ENCODE measurements at places on chromosomes 7 and 10.

- no peak for DNase-seq
Observed at GRCh38 chr10:71039551-71039950, 151.2 kb upstream of the PCBD1 start.

GRCh38 chr10:15605740-15606369 lies 113.9 kb downstream of the ITGA8 start:
- DNase-seq, result no peak

DNA sequence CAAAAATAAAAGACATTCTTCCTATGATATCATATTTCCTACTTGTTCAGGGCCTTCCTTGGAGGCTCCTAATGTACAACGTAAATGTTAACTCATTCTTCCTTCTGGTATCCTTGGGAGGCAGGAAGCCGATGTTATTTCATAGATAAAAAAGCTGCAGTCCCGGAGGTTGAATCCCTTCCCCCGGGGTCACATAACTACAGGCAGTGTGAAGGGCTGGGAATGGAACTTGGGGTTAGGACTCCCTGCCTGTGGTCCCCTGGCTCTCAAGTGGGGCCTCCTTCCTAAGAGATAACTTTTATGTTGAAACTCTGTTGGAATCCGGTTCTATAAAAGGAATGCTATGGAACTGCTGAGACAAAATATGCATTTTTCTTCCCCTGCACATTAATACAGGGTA lies 14.9 kb upstream of the CCDC3 start:
- no peak for DNase-seq

- DNase-seq, result no peak
Observed at GRCh38 chr7:155953781-155954549, 141.7 kb upstream of the SHH start.

DNA sequence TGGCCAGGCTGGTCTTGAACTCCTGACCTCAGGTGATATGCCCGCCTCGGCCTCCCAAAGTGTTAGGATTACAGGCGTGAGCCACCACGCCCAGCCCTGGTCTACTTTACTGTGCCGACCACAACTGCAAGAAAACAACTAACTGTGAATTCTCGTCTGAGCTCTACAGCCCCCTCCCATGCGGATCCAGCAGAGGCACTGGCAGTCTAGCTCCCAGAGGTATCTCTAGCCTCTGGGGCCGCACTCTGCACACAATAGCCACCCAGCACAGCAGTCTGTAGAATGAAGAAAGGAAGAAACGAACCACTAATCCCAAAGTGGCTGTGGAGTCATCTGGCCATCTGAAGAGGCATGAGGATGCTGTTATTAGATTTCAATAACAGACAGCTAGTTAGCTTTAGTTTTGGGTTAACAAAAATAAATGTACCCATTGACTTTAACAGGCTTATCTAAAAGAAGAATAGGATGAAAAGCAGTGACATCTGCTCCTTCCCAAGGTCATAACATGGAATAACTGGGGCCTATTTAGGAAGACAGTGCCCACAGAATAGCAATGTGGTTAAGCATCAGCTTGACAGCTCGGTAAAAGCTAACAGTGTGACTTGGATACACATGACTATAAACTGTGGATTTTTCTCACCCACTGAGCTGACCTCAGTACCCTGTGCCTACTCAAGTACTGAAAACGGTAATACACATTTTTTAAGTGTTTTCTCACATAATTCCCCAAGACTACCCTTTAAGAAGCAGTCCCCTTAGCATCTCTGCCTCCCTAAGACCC lies 131.9 kb downstream of the TNS3 start:
- DNase-seq, result peak; percentile 65

DNA sequence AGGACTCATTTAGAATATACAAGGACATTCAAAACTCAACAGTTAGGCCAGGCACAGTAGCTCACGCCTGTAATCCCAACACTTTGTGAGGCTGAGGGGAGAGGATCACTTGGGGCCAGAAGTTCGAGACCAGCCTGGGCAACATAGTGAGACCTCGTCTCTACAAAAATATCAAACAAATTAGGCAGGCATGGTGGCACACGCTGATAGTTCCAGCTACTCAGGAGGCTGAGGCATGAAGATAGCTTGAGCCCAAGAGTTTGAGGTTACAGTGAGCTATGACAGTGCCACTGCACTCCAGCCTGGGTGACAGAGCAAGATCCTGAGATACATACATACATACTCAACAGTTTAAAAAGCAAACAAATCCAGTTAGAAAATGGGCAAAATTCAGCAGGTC lies 44.9 kb downstream of the GNA12 start:
- DNase-seq, result no peak

- DNase-seq, result no peak
Observed at GRCh38 chr10:124944982-124945381, 3.1 kb downstream of the ZRANB1 start.

GRCh38 chr7:1169409-1170368 lies 9.7 kb upstream of the ZFAND2A start:
- peak; percentile 80 for DNase-seq

DNA sequence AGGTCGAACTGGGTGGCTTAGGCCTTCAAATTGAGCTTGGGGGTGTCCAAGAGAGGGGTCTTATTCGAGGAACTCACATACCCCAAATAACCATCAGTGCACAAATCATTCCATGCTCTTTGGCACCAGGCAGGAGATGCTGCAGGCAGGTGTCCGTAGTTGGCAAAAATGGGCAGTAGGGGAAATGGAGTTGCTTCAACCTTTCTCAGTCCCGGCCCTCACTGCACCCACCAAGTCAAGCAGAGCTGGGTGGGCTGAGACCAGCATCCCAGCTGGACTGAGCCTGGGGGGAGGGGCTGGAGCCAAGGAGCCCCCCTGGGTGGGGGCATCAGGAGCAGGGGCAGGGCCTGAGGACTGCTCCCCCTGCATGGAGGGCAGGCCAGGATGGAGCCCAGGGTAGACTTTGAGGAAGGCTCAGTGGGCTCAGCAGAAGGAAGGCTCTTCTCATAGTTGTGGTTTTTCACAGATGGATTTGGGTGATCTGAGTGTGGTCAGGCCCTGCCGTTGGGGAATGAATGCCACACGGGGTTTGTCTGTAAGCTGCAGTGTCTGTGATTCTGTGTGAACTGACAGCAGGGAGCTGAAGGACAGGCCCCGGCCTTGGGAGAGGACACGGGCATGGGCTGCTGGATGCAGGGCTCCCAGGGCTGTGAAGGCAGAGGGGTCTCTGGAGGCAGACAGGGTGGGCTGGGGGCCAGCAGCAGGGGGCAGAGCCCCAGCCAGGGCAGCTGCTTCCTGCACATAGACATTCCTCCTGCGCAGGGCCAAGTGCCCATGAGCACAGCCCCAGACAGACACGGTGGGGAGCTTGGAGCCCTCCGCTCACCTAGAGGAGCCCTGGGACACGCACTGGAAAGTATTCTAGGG lies 144.5 kb downstream of the ADCY1 start:
- peak; percentile 53 for DNase-seq

GRCh38 chr7:45407730-45408408 lies 166.3 kb upstream of the ADCY1 start:
- no peak for DNase-seq

- DNase-seq, result no peak
Observed at GRCh38 chr7:29857654-29858053, 51.3 kb downstream of the WIPF3 start.

- DNase-seq, result no peak
Observed at GRCh38 chr10:124043310-124044142, 49.9 kb downstream of the CHST15 start.

- DNase-seq, result peak; percentile 82
Observed at GRCh38 chr10:79322616-79323543, 24.4 kb upstream of the PPIF start.

DNA sequence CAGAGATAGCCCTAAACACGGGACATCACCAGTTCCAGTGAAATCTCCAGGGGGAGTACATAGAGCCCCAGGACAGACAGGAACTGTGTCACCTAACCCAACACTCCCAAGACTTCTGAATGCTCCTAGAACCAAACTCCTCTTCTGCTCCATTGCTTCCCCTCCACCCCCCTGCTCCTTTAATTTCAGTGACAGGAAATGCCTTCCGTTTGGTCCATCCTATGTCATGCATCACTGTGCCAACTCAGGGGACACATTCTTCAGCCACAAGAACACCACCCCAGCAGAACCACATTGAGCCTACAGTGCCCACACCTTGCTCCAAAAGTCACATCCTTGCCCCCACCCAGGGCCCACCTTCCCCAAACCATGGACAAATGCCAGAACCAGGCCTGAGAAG lies 100.5 kb downstream of the KCNMA1 start:
- DNase-seq, result no peak

DNA sequence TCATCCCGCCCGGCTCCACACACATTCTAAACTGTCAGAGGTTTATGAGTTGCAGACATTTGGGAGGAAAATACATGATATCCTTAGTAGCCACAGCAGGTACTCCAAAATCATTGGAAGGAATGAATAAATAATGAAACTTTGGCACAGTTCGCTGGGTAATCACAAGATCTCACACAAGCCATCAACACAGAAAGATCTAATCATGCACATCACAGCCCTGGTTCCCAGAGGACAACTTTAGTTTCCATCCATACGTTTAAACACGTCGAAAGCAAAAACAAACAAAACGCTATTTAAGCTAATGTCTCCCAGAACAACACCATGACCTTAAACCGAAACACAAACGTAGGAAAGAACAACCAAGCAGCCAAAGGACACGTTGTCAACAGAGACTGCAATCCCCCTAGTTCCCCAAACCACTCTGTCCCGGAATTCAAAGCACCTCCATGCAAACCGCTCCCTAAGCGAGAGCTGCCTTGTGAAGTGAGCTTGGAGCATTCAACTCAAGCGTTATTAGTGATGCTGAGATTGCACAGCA lies 12.3 kb downstream of the SVIL start:
- no peak for DNase-seq

DNA sequence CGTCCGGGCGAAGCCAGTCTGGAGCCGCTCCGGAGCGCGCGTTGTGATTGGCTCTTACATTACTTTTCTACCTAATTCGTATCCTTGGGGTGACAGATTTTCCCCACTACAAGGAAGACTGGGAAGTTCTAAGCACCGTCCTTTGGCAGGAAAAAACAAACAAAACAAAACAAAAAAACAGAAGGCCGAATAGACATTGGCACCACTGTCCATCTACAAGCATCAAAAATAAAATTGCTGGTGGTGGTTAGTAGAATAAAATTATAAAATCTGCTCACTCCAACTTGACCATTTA lies 651 bp upstream of the SKAP2 start:
- no peak for DNase-seq

DNA sequence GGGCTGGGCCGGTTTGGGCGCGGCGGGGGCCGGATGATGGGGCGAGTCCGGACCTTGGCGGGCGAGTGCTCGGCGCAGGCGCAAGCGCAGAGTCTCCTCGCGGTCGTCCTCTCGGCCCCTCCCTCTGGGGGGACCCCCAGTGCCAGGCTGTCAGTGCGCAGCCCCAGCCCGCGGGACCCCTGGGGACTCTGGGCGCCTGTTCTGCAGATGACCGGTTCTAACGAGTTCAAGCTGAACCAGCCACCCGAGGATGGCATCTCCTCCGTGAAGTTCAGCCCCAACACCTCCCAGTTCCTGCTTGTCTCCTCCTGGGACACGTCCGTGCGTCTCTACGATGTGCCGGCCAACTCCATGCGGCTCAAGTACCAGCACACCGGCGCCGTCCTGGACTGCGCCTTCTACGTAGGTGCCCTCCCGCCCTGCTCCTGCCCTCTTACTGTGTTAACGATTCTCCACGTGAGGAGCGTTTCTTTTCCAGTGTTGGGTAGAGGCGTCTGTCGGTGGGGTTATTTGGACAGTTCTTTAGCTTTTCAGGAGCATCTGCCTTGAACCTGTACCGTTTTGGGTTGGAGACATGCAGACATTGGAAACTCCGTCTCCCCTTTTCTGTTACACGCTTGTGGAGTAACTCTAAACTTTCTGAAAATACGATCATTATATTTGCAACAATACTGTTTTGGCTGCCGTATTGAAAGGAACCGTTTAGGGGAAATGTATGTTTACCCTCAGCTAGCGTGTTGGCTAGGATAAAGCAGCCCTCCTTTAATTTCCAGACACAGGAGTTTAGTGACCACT lies 706 bp downstream of the BUB3 start:
- DNase-seq, result peak; percentile 70

DNA sequence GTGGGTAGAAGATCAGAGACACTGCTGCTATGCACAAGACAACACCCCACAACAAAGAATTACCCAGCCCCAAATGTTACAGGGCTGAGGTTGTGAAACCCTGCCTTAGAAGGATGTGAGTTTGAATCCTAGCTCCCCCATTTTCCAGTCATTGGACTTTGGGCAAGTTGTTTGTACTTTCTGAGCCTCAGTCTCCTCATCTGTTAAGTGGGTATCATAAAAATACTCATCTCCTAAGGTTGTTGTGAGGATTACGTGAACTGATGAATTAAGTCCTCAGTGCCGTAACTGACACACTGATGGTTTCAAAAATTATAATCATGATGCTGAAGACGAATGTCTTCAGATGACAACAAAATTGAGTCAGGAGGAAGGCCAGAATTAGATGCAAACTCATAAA lies 30.3 kb downstream of the RHOBTB1 start:
- no peak for DNase-seq

DNA sequence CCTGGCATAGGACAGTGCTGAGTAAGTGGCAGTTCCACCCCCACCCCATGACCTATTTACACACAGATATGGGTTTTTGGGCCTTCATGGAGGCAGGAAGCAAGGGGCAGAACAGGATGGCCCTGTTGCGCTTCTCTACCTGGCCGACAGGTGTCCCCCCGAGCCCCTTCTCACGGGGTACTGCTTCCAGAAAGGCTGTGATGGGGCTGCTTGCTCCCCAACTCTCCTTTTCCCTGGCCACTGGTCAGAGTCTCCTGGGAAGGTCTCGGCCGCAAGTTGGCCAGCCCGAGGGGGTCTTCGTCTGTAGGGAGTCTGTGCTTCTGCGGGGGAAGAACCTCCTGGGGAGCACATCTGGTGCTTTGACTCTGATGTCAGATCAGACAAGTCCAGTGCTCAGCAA lies 139.8 kb upstream of the TNS3 start:
- no peak for DNase-seq

GRCh38 chr10:99784727-99785441 lies 2.4 kb downstream of the ABCC2 start:
- DNase-seq, result no peak

DNA sequence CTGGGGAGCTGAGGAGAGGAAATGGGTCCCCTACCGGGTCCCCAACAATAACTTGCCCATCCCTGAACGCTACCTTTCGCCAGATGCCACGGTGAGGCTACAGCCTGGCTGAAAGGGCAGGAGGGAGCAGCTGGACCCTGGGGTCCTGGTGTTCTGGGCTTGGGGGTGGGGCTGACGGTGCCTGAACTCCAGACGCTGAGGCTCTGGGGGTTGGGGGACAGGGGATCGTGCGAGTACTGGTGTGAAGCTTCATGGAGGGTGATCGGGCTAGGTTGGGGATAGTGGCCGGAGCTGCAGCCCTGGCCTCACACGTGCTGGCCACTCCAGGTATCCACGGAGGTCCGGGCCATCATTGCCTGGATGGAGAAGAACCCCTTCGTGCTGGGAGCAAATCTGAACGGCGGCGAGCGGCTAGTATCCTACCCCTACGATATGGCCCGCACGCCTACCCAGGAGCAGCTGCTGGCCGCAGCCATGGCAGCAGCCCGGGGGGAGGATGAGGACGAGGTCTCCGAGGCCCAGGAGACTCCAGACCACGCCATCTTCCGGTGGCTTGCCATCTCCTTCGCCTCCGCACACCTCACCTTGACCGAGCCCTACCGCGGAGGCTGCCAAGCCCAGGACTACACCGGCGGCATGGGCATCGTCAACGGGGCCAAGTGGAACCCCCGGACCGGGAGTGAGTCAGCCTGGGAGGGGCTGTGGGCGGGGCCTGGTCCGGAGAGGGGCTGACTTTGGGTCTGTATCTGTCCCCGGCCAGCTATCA lies 8.3 kb downstream of the AEBP1 start:
- DNase-seq, result no peak

GRCh38 chr7:142616842-142617241 lies 132.4 kb upstream of the PRSS1 start:
- no peak for DNase-seq

- DNase-seq, result no peak
Observed at GRCh38 chr10:21296575-21297355, 228.7 kb downstream of the SKIDA1 start.

All from SJCRH30 (cell line).